Activated T-helper 17 cell treated with anti-CD3 and anti-CD28 coated beads, Interleukin-2, amount 50 U/mL, for 72 hours (primary cell): ENCODE measurements at places on chromosomes 3 and 15.

DNA sequence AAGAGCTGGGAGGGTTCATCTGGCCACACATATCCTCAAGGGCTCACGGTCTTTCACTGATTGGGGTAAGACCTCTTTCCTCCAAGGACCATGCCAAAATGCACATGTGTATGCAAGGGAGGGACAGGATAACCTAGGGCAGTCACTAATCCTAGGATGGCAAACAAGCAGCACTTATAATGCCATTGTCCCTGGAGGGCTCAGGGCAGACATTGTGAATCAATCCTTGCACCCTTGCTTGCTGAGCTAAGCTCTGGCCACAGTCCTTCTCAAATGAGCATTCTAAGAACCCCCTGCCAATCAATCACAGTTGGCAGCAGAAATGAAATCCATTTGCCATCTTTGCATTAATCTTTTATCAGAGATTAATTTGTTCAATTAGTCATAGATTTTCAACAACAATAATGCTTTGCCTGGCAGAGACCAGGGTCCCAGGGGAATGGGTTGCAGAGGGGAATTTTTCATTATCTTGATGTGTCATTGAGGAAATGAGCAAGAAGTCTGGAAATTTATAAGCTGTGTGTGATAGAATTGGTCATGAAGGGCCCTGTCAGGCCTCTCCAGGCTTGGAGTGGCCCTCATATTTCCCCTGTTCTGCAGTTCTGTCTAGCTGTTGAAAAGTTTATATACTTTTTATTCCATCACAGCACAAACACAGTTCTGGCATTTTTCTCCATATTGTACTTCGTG is 57.2 kb upstream of the KY start:
- H3K4me3 ChIP-seq = no peak overlapping the region
- H3K27me3 ChIP-seq = peaks cover 8% of the 10 kb centered on the region
- no peaks in the 10 kb centered on the region for H3K4me1 ChIP-seq
- no peaks in the 10 kb centered on the region for H3K36me3 ChIP-seq
- no peak overlapping the region for H3K27ac ChIP-seq

DNA sequence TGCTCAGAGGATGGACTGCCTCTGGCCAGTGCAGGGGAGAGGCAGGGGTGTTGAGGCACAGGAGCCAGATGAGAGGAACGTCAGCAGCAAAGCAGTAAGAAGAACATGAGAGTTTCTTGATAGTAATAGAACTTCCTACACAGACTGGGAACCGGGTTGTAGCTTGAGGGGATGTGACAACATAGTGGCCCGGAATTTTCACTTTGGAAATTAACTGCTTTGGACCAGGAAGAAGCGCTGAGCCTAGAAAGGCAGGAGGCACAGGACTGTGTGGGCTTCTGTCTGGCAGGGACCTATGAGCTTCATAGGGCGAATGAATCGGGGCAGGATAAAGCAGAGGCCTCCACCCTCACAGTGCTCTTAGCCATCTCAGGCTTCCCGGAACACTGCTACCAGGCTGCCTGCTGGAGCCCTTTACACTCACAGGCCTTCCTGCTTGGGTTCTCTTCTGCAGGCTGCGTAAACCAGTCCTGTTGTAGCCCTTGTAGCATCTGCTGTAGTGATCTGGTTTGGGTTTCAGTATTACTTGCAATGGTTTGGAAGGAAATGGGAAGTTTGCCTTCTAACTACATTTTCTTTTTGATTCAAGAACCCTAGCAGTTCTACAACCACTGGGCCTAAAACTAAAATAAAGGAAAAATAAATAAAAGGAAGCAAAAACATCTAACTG is 3.3 kb upstream of the ADPGK start:
- peak; percentile 13 for ATAC-seq
- peak overlapping the region; percentile 82 for H3K4me3 ChIP-seq
- H3K4me1 ChIP-seq = peaks cover 25% of the 10 kb centered on the region
- no peaks in the 10 kb centered on the region for H3K27me3 ChIP-seq
- H3K27ac ChIP-seq = peak overlapping the region; percentile 93

DNA sequence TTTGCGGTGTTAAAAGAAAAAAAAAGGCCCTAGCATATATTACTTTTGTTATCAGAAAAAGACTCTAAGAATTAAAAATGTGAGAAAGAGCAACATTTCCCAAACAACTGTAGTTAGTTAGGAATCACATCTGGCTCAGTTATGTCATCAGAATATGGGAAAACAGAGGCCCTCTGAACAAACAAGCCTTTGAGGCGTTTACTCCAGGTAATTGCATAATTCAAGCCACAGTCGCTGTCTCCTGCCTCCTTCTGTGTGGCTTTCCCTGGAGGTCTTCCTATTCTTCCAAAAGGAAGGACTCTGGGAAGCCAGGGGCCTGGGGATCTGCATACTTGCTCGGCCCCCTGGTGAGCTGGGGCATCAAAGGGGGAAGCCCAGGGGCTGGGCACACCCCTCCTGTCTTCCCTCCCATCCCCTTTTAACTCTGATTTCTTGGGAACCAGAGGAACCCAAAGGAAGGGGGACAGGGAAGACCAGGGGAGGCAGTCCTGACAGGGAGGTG is 3.7 kb upstream of the FAM107A start:
- H3K27ac ChIP-seq = no peak overlapping the region
- H3K4me3 ChIP-seq = no peak overlapping the region
- peaks cover 3% of the 10 kb centered on the region for H3K4me1 ChIP-seq
- no peaks in the 10 kb centered on the region for H3K36me3 ChIP-seq

- H3K27ac ChIP-seq = peak overlapping the region; percentile 42
- H3K36me3 ChIP-seq = no peaks in the 10 kb centered on the region
- no peak overlapping the region for H3K4me3 ChIP-seq
- no peaks in the 10 kb centered on the region for H3K27me3 ChIP-seq
- peaks cover 8% of the 10 kb centered on the region for H3K4me1 ChIP-seq
Measured at GRCh38 chr15:78422571-78423340, 15.3 kb upstream of the IREB2 start.

DNA sequence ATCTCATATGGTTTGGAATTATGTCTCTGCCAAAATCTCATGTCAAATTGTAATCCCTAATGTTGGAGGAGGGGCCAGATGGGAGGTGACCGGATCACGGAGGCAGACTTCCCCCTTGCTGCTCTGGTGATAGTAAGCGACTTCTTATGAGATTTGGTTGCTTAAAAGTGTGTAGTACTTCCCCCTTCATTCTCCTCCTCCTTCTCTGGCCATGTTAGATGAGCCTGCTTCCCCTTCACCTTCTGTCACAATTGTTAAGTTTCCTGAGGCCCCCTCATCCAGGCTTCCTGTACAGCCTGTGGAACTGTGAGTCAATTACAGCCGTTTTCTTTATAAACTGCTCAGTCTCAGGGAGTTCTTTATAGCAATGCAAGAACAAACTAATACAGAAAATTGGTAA is 51.1 kb downstream of the NEDD4 start:
- no peak overlapping the region for H3K4me3 ChIP-seq
- no peaks in the 10 kb centered on the region for H3K27me3 ChIP-seq
- no peak for ATAC-seq
- H3K27ac ChIP-seq = no peak overlapping the region
- peaks cover 4% of the 10 kb centered on the region for H3K4me1 ChIP-seq
- H3K36me3 ChIP-seq = peaks cover 42% of the 10 kb centered on the region

- H3K27me3 ChIP-seq = no peaks in the 10 kb centered on the region
- H3K36me3 ChIP-seq = no peaks in the 10 kb centered on the region
- H3K4me1 ChIP-seq = no peaks in the 10 kb centered on the region
- H3K4me3 ChIP-seq = no peak overlapping the region
Measured at GRCh38 chr3:174162550-174162949, 696.6 kb upstream of the NAALADL2 start.

- peaks cover 31% of the 10 kb centered on the region for H3K4me1 ChIP-seq
- peaks cover 82% of the 10 kb centered on the region for H3K36me3 ChIP-seq
- peak overlapping the region; percentile 97 for H3K27ac ChIP-seq
- H3K27me3 ChIP-seq = no peaks in the 10 kb centered on the region
- H3K4me3 ChIP-seq = peak overlapping the region; percentile 94
Measured at GRCh38 chr3:136192831-136193230, 3.3 kb downstream of the MSL2 start.

DNA sequence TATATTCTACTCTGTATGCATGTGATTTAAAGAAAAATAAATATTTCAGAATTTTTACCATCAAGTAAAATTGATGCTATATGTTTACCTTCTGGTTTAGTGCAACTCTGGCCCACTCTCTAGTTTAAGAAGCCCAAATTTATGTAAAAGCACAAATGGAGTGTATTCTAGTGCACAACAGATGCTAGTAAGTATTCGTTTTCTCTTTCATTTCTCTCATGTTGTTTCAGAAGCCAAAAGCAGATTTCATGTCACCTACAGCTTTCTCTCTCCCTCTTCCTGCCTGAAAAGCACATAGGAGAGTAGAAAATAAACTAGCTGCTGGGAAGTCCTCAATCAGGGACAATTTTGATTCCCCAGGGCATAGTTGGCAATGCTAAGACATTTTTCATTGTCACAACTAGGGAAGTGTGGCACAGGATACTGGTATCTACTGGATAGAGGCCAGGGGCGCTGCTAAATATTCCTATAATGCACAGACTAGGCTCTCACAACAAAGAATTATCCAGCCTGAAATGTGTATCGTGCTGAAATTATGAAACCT is 147.4 kb upstream of the ARHGEF26 start:
- no peak overlapping the region for H3K4me3 ChIP-seq
- no peaks in the 10 kb centered on the region for H3K36me3 ChIP-seq
- H3K27ac ChIP-seq = no peak overlapping the region

DNA sequence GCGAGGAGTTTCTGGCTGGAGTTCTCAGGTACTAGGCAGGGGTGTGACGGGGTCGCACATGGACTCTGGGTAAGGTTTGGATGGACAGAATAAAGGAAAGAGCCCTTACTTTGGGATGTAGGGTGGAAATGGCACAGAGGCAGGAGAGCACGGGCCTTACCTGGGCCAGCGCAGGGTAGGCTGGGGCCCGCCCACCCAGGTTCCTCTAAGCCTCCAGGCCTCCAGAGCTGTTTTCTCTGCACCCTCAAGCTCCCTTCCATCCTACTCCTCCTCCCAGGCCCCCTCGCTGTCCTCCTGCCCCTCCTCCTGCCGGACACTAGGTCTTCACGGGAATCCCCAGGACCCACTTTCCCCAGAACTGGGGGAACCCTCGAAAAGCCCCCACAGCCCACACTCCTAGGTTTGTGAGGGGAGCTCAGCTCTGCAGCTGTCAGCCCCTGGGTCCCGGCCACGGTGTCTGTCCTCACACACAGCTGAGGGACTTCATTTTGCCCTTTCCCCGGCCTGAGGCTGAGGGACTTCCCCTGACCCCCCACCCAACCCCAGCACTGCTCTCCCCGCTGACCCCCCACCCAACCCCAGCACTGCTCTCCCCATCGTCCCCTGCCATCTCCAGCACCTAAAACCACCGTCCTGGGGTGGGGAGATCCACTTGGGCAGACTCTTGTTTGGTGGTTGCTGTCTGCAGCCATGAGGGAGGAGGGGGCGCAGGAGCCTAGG is 53.0 kb upstream of the PCSK6 start:
- H3K27me3 ChIP-seq = peaks cover 20% of the 10 kb centered on the region
- ATAC-seq = no peak
- no peaks in the 10 kb centered on the region for H3K4me1 ChIP-seq
- H3K27ac ChIP-seq = no peak overlapping the region

DNA sequence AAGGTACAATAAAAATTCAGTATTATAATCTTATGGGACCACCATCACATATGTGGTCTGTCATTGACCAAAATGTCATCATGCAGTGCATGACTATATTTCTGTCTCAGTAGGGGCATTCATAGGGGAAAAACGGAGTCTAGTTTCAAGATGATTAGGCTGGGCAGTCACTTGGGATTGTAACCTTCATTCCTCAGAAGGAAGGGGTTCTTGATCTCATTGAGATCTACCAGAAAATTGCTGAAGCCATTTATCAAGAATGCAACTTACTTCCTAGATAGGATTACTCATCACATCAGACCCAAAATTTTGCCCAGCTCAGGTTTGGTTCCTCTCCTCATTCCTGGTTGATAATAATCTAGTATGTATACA is 37.3 kb downstream of the BTD start:
- H3K27me3 ChIP-seq = no peaks in the 10 kb centered on the region
- H3K27ac ChIP-seq = no peak overlapping the region

GRCh38 chr3:13505147-13506130 is 25.3 kb downstream of the HDAC11 start:
- no peaks in the 10 kb centered on the region for H3K27me3 ChIP-seq
- no peaks in the 10 kb centered on the region for H3K36me3 ChIP-seq
- ATAC-seq = no peak
- H3K27ac ChIP-seq = no peak overlapping the region
- H3K4me1 ChIP-seq = no peaks in the 10 kb centered on the region
